Muscle of leg (tissue), 16 donors: ENCODE measurements at places on chromosomes 5 and 9.

DNA sequence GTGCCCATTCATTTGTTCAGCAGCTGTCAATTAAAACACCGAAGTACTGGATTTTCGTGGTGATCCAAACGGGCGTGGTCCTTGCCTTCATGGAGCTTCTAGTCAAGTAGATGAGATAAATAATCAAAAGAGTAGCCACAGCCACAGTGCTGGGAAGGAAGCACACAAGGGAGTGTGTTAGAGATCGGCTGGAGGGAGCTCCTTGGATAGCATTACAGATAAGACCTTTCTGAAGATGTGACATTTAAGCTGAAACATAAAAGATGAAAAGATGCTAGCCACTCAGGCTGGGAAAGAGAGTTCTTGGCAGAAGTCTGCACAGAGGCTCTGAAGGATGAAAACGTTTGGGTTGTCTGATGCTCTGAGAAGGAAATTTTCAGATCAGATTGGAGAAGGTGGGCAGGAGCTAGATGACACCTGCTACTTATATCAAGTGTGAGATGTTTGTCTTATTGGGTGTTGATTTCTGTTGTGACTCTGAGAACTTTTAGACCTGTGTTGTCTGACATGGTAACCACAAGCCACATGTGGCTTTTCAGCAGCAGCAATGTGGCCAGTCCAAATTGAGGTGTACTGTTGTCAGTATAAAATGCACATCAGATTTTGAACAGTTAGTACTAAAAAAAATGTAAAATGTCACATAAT is 123.9 kb downstream of the TLE4 start:
- no peak for DNase-seq

DNA sequence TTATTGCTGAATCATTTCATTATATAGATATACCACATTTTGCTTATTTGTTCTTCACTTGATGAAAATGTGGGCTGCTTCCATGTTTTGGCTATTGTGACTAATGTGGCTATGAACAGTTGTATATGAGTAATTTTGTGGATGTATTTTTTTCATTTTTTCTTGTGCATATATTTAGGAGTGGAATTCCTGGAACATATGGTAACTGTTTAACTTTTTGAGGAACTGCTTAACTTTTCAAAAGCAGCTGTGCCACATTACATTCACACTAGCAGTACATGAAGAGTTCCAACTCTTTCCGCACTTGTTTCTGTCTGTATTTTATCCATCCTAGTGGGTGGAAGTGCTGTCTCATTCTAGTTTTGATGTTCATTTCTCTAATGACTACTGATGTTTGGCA is 67.8 kb downstream of the JAK2 start:
- no peak for DNase-seq

- DNase-seq, result no peak
These were observed 150.9 kb downstream of the OSTF1 start for GRCh38 chr9:75239176-75239575.

- DNase-seq, result peak; percentile 25
These were observed 798 bp downstream of the MEGF9 start for GRCh38 chr9:120713257-120714087.

DNA sequence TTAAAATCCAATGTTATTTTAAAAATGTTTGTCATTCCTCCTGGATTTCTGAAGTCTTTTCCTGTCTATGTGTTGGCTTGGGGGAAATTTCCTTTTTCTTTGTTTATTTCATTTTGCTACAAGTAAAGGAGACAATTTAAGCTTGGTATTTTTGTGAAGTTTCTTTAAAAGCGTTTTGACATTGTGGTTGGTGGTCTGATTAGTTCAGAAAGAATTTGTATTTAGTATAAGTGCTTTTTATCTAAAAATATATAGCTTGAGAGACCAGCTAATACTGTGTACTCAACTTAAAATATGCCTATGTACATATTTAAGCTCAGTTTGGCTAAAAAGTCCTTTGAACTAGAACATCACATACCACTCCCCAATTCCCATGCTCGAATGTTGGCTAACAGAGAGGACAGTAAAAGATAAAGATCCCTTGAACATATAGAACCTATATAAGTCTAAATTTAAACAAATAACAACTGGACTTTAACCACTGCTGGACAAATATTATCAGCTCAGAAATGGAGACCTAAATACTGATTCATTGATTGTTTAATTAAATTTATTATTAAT is 237.6 kb downstream of the TLE4 start:
- DNase-seq, result no peak

- DNase-seq, result no peak
These were observed 46.0 kb downstream of the RAPGEF1 start for GRCh38 chr9:131693651-131694597.

DNA sequence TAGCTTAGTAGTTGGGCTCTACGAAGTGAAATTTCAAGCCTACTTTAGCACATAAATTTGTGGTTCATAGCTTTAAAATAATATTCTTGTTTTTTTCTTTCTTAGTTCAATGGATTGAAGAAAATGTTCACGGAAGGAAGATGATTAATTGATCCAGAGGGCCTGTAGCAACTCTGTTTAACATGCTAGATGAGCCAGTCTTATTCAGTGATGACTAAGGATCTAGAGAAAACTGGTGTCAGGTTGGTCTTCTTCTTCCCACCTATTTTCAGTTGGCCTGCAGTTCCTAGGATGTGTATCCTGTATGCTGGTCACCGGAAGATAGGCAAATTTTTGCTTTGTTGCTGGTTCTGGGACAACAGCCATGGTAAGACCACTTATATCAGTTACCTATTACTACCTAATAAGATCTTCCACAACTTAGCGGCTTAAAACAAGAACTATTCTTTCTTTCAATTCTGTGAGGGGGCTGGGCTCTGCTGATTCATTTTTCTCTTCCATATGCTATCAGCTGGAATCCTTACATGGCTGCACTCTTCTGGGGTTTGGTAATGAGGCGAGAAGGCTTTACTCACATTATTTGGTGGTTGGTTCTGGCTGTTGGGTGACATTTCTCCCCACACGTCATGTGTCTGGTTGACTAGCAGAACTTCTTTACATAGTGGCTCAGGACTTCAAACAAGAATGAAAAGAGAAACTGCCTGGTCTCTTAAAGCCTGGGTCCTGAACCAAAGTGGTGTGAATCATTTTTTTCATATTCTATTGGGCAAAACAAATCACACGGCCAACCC is 182.7 kb upstream of the ACTBL2 start:
- DNase-seq, result no peak

GRCh38 chr9:1469996-1470395 is 419.8 kb downstream of the DMRT2 start:
- DNase-seq, result no peak

GRCh38 chr9:76772686-76773445 is 8.6 kb downstream of the PCA3 start:
- peak; percentile 43 for DNase-seq

- DNase-seq, result no peak
These were observed 607 bp downstream of the FAXDC2 start for GRCh38 chr5:154849791-154850201.

DNA sequence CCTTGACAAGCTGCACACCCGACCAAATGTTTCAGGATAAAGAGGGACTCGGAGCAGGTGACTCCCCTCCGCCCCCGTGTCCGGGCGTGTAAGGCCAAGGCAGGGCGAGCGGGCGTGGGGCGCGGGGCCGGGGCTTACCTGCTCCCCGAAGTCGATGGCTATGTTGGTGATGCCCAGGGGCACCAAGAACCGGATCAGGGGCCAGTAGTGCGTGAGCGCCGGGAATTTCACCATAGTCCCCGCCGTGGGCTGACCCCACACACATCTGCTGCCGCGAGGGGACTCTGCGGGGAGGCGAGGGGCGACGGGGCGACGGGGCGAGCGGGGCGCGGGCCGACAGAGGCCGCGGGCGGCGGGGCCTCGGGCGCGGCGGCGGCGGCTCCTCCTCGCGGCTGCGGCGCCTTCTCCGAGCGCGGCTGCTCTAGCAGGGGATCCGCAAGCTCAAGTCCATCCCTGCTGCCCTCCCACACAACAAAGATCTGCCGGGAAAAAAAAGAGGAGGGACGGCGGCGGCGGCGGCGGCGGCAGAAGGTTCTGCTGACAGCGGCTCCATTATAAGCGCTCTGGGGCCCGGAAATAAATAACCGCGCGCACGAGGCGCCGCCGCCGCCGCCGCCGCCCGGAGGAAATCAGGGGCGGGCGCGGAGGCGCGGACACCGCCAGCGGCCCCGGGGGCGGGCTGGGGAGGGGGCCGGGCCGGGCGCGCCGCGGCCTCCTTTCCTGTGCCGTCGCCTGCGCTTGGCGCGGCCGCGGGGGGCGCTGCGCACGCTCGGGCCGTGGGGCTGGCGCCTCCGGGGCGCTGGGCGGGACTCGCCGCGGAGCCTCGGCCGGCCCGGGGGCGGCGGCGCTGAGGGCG is at the start of gene ANKH:
Gene ANKH, minus strand, starts transcription at position 565 of the 856 bp plus-strand sequence. Its CDS starts 331 bp downstream, at position 234.
- peak; percentile 94 for DNase-seq

DNA sequence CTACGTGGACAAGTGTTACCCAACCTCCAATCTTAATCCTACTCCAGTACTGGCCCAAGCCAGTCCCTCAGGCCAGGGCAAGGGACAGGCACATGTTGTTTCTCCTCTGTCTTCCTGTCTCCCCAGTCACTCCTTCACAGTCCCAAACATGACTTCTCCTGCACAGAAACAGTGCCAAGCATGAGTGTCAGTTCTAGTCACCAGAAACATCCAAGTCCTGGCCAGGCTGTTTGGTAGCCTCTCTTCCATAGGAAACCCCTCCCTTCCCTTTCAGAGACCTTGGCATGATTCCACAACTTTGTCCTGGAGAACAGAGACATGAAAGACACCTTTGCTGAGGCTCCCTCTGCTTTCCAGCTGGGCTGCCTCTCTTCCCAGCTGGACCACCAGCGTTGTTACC is 56.2 kb upstream of the SLC2A8 start:
- DNase-seq, result peak; percentile 58

GRCh38 chr9:37283730-37284325 is 138.7 kb upstream of the GRHPR start:
- DNase-seq, result peak; percentile 74

GRCh38 chr9:5510989-5511388 is 658 bp downstream of the PDCD1LG2 start:
- DNase-seq, result no peak

DNA sequence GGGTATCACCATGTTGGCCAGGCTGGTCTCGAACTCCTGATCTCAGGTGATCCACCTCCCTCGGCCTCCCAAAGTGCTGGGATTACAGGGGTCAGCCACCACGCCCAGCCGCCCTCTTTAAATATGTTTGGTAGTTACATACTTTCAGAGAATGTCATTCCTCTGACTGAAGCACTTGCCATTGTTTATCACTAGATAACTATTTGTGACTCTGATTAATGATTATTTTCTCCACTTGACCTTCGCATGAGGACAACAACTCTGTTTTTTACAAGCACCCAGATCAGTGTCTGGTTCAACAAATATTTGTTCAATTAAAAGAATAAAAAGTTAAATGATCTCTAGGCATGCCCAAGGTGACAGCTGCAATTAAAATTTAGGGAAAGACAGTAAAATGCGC is 56.2 kb downstream of the CLINT1 start:
- no peak for DNase-seq

DNA sequence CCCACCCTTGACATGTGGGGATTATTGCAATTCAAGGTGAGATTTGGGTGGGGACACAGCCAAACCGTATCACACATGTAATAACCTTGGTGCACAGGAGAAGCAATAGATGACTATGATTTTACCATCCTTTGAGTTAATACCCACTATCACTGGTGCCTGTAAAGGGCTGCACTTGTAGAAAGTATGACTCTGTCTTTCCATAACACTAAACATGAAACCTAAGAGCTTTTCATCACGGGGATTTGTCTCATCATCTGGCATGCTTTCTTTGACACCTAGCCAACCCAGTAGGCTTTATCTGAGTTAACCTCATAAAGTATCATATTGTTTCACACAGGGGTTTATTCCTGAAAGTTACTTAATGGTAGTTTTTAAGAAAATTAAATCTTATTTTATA is 188.9 kb upstream of the TNC start:
- peak; percentile 66 for DNase-seq

- DNase-seq, result no peak
These were observed 72.1 kb upstream of the GRAMD2B start for GRCh38 chr5:126351153-126351552.

DNA sequence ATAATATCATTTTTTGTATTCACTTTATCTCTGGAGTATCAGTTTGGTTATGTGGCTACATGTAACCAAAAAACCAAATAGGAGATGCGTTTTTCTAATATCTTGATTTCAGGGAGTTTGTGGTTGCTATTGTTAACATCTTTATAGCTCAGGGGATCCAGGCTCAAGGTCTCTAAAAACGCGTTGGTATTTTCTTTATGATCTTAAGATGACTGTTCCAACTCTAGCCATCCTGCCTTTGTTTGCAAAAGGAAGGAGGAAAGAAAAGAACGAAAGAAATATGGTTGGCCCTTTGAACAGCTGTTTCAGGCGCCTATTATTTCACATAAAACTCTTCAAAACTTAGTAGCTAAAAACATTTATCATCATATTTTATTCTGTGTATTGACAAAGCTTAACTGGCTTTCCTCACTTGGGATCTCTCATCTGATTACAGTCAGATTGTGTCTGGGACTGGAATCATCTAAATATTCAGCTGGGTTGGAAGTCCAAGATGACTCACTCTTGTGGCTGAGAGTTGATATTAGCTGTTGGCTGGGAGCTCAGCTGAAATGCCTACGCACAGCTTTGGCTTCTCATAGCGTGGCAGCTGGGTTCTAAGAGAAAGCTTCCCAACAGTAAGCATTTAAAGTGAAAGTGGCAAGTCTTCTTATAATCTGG is 60.1 kb downstream of the FAM174A start:
- peak; percentile 86 for DNase-seq

DNA sequence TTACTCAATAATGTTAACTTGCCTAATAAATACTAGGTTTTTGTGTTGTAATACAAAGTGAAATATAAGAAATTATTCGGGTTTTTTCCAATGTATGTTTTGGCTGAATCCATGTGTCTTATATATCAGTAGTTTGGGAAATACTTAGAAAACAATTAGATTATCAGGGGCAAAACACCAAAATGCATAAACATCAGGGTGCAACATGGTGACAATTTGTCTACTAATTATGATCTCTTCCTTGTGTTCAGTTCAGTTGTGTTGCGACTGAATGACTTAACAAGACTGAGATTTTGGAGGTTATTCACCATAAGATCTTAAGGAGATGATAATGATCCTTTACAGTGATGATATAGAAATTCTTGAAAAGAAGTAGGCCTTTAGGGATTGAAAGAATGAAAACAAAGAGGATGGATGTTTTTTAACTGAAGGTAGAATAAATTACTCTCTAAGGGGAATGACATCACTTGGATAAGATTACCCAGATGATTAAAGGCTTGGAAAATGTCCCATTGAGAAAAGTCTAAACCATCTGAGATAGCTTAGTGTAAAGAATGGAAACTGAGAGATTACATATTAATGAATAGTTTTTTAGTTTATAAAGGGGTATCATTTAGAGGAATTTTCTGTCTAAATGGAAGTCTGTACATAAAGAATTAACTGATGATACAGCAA is 415.8 kb downstream of the SPATA31D1 start:
- peak; percentile 46 for DNase-seq

GRCh38 chr9:13580760-13581159 is 301.3 kb upstream of the MPDZ start:
- DNase-seq, result no peak

DNA sequence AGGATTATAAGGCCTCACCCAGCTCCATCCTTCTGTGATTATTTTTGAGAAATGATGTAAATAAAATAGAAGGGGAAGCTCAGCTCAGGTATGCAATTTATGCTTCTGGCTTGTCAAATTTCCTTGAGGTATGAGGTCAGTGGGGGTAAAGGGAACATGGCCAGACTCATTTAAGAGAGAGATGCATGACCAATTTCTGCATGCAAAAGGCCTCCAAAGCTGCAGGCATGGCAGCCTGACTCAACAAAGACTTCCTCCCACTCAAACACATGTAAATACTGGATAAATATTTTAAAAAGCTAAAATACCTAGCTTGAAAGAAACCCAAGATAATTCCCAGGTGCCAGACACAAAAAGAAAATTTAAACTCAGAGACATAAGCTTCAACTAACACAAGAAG is 101.4 kb upstream of the SLC1A3 start:
- DNase-seq, result no peak
